ENCODE measurements at places on chromosomes 3 and 15.

DNA sequence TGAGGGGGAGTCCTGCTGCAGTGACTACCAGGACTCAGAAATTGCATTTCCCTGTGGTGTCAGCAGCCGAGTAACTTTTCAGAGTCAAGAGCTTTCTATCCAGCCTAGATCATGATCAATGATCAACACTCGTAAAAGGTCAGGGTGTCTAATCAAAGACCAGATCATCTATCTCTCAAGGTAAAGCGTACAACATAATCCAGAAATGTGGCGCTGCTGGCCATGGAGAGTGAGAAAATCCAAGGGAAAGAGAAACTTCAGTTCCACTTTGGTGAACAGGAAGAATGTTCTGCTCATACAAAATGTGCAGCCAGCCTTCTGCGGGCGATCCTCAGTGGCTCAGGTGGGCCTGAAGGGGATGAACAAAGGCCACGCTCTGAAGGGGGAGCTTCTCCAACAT lies 1005.8 kb upstream of the NR2F2 start:
- no peak for DNase-seq

DNA sequence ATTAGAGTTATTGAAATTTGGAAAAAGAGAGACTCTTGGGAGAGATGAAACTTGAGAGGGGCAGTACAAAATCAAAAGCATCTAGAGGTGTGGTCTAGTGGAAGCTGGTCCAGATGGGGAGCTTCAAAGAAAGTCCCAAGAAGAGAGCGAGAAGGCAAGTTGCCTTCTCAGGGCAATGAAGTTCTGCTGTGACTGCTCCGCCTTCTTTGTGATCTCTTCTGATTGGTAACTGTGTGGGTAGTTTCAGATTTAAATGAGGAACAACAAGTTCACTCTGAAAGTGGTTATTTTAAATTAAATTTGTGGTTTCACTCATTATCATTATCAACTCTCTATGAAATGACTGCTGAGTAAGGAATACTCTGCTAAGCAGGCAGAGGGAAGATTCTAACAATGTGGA lies 233.3 kb downstream of the NLGN1 start:
- no peak for DNase-seq

DNA sequence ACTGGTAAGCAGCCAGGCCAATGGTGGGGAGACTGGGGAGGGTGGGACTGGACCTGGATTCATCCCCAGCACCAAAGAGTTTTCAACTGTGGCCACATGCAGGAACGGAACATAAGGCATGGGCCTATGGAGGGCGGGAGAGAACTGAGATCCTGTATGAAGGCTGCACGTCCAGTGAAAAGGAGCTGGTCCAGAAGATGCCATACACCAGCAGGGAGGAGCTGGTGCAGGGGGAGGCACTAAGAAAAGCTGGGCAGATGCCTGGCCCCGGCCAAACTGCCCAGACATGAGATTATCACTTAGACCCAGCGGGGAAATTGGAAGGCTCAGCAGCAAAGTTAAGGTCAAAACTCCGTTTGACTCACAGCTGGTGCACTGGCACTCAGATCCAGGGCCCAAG lies 58.1 kb upstream of the MCF2L2 start:
- DNase-seq: no peak

DNA sequence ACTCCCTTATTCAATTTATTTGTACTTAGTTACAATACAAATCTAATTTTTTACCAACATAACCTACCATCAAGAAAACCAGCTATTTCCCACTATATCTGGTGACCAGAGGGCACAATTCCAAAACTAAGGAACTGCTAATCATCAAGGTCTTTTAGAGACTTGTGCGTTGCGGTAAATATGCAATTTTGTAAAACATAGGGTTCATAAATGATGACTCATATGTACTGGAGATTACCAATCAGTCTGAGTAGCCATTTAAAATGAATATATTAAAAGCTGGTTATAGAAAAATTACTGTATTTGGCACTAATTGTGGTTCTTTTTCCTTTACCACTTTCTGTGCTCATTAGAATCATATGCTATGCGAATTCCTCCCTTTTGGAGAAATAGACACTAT lies 859.6 kb downstream of the ROBO1 start:
- DNase-seq: no peak

DNA sequence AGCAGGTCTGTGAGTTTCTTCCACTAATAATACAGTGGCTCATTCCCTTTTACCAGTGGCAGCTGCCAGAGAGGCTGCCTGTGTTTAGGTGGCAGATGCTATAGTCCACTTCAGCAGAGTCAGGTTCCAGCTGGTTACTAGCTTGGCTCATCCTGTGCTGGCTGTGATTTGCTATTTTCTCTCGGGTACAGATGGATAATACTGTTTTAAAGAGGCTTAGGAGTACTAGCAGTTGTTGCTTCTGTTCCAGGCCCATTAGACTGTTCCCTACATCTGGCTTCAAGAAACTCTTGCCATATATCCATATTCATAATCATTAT lies 41.0 kb downstream of the ZNF609 start:
- no peak for DNase-seq

Data from stimulated activated CD4-positive, alpha-beta T cell treated with anti-CD3 and anti-CD28 coated beads, Interleukin-1b, Interleukin-23, amount 100 ng/mL, for 24 hours (primary cell).